SIG-M5 (cell line): ENCODE measurements at places on chromosomes 6 and 20.

- no peak for DNase-seq
These were observed 32.4 kb downstream of the WRNIP1 start for GRCh38 chr6:2797564-2798031.

DNA sequence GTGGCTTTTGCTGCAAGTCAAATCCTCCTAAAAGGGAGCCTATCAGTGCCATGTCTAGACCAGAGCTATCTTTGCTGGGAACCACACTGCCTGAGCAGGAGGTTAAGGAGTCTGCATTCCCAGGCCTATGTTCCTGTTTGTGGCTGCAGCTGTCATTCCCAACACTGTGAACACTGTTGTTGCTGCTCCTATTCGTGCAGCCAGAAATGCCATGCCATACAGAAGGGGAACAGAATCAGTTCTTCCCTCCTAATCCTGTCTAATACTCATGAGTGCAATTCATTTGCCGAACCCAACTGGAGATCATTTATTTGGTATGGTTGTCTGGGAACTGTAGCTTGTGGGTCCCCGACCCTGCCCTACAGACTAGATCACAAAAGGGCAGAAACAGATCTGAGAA, 406.5 kb upstream of the GJE1 start:
- DNase-seq: no peak

DNA sequence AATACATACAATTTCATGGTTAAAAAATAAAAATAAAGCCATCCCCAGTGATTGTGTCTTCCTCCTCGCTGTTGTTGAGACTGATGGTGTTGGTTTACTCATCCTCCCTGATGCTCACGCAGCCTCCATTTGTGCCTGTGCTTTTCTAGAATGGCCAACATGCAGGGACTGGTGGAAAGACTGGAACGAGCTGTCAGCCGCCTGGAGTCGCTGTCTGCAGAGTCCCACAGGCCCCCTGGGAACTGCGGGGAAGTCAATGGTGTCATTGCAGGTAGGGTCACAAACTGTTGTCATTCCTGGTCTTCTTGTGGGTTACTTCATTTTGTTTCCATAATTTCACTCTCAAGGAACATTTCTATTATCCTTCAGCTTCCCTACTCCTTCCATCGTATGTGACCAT, 28.0 kb downstream of the CAP2 start:
- no peak for DNase-seq

- DNase-seq: no peak
These were observed 1.4 kb upstream of the SNTA1 start for GRCh38 chr20:33444797-33445560.

- no peak for DNase-seq
These were observed 11.4 kb downstream of the PKIG start for GRCh38 chr20:44593751-44594150.

DNA sequence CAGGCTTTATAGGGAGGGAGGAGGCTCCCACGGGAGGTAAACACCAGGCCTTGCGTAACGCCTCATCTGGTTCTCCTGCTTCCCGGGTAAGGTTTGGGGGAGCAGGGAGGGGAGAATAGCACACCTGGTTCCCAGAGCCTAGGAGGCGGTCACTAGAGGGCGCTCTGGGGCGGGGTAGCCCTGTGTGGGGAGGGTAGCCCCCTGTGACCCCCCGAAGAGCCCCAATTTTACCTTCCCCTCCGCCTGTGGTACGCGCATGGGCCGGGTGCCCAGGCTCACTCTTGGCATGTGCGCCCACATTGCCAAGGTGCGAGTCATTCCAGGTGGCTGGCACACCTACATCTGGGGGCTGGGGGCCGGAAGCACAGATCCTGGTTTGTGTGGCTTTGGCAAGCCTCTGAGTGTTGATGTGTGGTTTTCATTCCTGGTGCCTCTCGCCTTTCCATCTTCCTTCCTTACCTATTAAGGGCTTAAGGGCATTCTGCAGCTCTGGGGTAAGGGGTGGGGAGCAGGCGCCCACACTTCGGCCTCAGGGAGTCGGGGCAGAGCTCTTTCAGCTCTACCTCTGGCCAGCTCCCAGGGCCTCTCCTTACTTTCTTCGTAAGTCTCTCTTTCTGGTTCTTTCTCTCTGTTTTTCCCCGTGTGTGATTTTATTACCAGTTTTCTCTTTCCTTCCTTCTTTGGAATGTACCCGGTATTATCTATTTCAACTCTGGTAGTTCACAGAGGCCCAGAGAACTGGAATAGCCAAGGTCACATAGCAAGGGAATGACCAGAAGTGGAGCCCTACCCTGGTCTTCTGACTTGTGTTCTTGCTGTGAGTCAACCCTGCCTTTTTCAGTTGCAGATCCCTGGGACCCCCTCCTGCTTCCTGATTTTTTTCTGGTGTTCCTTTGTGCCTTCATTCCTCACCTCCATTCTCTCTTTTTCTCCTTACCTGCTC, 492 bp upstream of the RNF39 start:
- no peak for DNase-seq

- DNase-seq: no peak
These were observed 62.7 kb downstream of the FOXC1 start for GRCh38 chr6:1672379-1672778.

GRCh38 chr6:81636930-81637568, 115.4 kb downstream of the TENT5A start:
- DNase-seq: no peak

DNA sequence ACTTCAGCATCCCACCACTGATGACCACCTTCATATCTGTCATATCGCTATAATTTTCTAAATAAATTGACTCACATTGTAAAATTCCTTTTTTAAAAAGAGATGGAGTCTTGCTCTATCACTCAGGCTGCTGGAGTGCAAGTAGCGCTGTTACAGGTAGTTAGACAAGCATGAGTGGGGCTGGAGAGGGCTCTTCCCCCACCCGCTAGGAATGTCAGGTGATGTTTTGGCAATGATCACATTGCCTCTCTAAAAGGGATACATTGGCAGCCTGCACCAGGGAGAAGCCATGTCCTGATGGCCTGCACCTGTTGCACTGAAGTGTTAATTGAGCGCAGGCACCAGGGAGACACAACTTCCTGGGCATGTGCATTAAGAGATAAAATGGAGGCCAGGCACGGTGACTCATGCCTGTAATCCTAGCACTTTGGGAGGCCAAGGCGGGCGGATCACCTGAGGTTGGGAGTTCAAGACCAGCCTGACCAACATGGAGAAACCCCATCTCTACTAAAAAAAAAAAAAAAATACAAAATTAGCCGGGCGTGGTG, 16.9 kb upstream of the SLC22A16 start:
- no peak for DNase-seq

- DNase-seq: no peak
These were observed 21.8 kb downstream of the PFDN4 start for GRCh38 chr20:54229566-54230160.
